ENCODE measurements at places on chromosomes 7 and 10.

- no peak for DNase-seq
Observed at GRCh38 chr7:129843365-129843898, 109.3 kb downstream of the UBE2H start.

GRCh38 chr10:20166096-20166675 is 350.0 kb downstream of the PLXDC2 start:
- no peak for DNase-seq

GRCh38 chr10:70513848-70514309 is 35.3 kb downstream of the PALD1 start:
- DNase-seq = peak; percentile 92

DNA sequence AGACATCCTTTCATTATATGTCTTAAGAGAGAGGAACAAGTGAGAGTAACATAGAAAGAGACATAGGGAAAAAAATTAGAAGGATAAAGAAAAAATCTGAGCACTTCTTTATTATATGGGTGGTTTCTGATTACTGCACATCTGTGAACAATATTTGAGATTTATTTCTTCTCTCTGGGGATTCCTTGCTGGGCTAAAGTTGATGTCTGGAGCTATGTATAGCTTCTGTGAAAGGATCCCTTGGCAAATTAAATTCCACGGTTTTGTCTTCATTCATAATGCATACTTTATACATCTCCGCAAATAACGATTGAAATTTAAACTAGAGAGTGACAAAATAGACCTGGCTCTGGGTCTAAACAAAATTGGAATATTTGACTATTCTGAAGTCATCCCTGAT is 232.2 kb upstream of the CTBP2 start:
- no peak for DNase-seq

DNA sequence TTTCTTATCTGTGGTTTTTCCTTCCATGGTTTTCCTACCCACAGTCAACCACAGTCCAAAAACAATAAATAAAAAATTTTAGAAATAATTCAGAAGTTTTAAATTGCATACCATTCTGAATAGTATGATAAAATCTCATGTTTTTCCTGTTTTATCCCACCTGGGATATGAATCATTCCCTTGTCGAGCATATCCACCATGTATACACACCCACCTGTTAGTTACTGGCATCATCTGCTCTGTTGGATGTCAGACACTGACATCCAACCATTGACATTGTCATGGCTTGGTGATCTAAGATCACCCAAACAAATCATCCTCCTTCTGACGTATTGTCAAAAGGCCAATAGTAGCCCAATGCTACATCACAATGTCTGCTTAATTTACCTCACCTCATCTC is 749.8 kb downstream of the TNS3 start:
- no peak for DNase-seq

DNA sequence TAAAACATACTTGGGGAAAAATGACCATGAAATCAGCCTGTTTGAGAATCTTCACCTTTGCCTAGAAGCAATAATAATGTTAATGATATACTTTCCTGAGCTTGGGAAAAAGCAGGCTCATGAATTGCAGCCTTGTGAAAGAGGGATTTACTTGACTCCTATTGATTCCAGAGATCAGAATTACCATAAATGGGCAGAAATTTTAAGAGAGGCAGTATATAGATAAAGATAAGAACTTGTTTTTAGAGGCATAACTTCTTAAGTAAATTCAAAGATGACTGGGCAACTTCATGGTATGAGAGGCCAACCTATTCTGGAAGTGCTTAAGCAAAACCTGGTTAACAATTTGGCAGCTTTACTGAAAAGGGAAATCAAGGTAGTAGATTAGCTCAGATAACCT is 225.4 kb downstream of the HPSE2 start:
- DNase-seq = no peak

- DNase-seq = no peak
Observed at GRCh38 chr10:77293773-77294172, 343.8 kb downstream of the KCNMA1 start.

- no peak for DNase-seq
Observed at GRCh38 chr10:79488336-79488735, 24.0 kb upstream of the EIF5AL1 start.

DNA sequence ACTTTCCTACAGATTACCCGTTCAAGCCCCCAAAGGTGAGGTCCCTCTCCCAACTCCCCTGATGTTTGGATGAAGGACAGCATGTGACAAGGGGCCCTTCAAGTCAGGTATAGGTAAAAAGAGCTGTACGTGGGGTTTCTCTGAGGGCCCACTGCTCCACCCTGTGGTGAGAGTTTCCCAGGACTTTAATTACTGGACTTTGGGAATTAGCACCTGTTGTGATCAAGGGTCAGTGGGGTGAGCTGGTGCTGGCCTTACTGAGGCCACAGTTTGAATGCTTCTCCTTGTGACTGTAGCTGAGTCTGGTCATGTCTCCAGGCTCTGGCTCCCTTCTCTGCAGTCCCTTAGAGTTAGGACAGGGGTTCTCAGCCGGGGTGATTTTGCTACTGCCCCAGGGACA is 16.8 kb downstream of the UBE2D4 start:
- no peak for DNase-seq

- no peak for DNase-seq
Observed at GRCh38 chr7:112052498-112052897, 153.7 kb downstream of the DOCK4 start.

GRCh38 chr7:80552031-80552694 is 40.3 kb upstream of the GNAT3 start:
- DNase-seq = no peak

DNA sequence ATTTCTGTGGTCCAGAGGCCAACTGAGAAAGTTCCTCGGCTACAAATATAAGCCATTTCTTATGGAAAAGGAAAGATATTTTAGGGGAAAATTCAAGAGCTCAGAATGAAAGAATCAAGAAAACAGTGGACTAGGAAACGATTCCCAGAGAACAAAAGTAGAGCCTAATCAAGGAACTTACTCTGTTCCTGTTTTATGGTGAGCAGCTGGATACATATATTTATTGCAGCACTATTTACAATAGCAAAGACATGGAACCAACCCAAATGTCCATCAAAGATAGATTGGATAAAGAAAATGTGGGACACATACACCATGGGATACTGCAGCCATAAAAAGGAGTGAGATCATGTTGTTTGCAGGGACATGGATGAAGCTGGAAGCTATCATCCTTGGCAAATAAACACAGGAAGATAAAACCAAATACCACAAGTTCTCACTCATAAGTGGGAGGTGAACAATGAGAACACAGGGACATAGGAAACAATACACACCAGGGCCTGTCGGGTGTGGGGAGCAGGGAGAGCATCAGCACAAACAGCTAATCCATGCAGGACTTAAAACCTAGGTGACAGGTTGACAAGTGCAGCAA is 298.7 kb downstream of the THSD7A start:
- no peak for DNase-seq

- DNase-seq = no peak
Observed at GRCh38 chr10:6255548-6256061, 52.9 kb downstream of the PFKFB3 start.

Measured in GM13976 (cell line).